ENCODE measurements at places on chromosomes 6 and 20.

GRCh38 chr6:134819236-134819635 lies 130.7 kb downstream of the ALDH8A1 start:
- no peak for DNase-seq

DNA sequence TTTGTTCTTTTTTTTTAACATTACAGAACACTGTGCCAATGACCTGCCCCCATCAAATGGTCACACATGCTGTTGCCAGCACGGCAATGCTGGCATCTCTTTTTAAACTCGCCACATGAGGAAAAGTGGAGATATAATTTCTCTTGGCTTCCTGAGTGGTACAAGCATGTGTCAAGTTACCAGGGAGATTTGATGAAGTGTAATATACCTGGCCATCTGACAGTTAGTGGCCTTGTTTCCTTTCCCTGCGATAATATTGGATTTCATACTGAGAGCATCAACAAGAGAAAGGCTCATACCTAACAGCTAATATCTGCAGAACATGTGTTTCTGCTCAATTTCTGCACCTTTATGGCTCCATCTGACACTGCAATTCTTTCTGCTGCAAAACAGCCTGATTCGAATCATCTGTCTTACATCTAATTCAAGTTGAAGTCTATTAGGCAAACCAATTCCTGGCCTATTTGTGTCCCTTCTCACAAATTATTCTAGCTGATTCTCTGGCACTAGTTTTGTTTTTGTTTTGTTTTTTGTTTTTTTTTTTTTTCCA lies 519.5 kb downstream of the PREX1 start:
- no peak for DNase-seq

GRCh38 chr20:4951299-4951698 lies 50.0 kb downstream of the SLC23A2 start:
- no peak for DNase-seq

- DNase-seq = no peak
Measured at GRCh38 chr6:40188931-40189330, 254.7 kb upstream of the MOCS1 start.

- DNase-seq = no peak
Measured at GRCh38 chr20:40282941-40283340, 406.1 kb downstream of the MAFB start.

DNA sequence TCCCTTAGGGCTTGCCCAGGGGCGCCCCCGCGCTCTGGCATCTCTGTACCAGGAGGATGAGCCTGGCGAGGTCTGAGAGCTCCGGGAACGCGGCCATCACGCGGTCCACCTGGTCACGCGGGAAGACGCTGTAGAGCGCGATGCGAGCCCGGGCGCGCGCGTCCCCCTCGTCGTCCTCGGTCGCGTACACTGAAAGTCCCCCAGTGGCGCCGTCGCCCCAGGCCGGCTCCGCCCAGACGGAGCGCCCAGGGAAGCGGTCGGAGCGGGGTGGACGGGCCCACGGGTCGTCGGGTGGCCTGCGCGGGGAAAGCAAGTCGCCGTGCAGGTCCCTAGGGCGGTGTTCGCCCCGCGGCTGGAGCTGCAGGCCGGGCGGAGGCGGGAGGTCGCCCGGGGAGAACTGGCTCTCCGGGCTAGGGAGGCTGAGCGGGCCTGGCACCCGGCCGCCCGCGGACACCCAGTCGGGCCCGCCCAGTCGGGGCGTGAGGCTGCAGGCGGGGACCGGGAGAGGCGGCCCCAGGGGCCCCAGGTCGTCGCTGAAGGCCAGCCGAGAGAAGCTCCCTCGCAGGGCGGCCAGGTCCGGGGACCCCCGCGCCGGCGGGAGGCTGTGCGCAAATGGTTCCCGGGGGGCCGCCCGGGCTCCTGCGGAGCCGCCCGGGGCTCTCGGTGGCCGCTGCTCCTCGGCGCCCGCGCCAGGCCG lies 34.0 kb downstream of the ZC3H12D start:
- no peak for DNase-seq

GRCh38 chr6:47736083-47736700 lies 37.8 kb downstream of the ADGRF4 start:
- no peak for DNase-seq

DNA sequence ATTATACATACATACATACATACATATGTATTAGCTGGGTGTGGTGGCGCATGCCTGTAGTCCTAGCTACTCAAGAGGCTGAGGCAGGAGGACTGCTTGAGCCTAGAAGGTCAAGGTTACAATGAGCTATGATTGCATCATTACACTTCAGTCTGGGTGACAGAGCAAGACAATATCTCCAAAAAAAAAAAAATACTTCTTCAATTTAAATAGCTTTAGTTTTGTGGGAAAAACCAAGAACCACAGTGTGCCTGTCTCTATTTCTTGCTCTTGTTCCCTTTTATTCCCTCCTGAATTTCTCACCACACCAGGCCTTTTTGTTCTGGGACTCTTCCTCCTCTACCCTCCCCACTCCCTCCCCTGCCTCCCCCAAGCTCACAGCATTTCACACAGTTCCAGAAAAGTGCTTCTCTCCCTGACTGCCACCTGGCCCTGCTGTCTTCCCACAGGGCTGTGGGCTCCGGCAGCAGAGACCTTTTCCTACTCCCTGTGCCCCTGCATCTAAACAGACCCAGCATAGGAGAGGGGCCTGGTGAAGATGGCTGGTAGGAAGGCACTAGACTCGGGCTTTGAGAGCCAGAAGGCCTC lies 1.3 kb downstream of the C20orf203 start:
- DNase-seq = no peak

DNA sequence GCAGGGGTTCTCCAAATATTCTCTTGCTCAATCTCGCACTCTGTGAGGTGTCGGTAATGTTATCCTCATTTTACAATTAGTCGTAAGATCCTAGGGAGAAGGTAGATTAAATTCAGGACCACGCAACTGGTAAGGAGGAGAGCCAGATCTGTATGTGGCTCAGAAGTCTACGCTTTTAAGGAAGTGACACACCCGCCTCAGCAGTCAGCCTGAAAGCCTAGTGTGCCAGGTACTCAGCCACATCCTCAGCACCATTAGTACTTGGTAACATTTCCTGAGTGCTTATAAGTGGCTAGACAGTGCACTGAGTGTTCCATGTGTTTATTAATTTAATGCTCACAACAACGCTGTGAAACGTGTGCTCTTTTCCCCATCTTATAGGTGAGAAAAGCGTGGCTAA lies 63.7 kb downstream of the DHX35 start:
- DNase-seq = no peak

GRCh38 chr20:60060593-60060992 lies 102.4 kb downstream of the CDH26 start:
- DNase-seq = no peak

DNA sequence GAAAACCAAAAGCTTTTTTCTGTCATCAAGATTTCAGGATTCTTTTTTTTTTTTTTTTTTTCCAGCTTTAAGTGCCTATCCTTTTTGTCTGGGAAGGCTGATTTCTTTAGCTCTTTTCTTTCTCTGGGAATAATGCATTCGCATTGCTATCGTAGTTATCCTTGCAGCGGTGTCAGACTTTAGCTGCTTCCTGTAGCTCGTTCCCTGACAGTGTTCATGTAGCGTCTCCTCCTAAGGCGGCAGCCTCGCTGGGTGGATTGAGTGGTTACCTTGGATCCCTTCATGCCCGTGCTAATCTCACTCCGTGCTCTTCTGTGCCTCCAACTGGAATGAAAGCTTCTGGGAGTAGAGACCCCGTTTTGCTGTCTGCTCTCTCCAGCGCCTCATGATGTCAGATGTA lies 43.1 kb downstream of the UST start:
- no peak for DNase-seq

DNA sequence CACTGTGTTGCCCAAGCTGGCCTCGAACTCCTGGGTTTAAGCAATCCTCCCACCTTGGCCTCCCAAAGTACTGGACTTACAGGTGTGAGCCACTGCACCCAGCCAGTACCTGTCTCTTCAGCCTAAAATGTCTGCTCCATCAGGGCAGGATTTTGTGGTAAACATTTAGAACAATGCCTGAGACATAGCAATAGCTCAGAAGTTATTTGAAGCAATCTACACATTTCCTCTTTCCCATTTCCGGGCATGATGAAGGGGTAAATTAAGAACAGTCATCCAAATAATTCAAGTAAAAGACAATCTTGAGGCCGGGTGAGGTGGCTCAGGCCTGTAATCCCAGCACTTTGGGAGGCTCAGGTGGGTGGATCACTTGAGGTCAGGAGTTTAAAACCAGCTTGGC lies 69.0 kb upstream of the ZNF217 start:
- DNase-seq = no peak

DNA sequence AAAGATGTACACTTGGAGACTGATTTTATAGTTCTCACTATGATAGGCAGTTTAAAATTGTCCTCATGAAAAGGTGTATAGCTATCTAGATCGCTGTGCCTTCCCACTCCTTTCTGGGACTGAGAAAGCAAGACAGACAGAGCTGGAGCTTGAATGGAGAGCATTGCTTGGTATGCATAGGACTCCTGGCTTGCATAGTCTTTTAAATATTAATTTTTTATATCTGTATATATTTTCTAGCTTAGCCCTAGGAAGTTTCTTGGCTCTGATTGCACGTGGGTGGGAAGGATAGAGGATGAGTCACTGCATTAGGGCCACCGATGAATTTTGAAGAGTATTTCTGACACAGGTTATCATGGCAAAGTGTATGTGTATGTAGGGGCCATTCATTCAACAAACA lies 150.0 kb upstream of the SPACA1 start:
- DNase-seq = no peak

- DNase-seq = peak; percentile 20
Measured at GRCh38 chr6:99282479-99283062, 66.9 kb downstream of the FAXC start.

DNA sequence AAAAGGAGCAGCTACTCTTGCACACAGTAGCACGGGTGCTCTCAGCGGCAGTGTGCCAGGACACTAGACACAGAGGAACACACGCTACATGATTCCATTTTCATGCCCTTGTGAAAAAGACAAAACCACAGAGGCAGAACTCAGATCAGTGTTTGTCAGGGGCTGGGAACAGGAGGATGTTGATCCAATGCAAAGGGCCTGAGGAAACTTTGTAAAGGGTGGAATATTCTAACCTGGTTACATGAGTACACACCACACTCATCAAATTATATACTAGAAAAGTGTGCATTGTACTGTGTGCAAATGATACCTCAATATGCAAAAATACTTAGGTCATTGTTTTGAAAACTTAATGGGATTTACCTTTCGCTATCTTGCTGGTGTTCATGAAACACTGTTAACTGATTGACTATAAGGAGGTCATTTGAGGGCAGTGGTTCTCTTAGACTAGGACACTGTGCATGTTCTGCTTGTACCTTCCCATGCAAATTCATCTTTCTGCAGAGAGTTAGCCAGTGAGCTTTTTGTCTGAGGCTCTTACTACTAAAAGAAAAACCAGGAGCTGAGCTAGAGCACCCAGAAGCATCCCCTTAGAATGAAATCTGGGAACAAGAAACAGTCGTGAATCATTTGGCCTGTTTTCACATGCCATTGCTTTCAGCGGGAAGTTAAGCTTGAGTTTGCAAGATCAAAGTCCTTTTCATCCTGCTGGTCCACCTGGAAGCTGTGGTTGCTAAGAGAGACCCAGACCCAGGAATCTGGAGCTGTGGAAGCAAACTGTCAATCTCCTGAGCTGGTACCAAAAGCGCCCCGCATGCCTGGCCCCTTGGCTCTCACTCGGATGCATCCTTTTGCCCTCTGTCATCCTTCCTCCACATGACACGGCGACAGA lies 204.8 kb downstream of the TTLL2 start:
- DNase-seq = no peak

DNA sequence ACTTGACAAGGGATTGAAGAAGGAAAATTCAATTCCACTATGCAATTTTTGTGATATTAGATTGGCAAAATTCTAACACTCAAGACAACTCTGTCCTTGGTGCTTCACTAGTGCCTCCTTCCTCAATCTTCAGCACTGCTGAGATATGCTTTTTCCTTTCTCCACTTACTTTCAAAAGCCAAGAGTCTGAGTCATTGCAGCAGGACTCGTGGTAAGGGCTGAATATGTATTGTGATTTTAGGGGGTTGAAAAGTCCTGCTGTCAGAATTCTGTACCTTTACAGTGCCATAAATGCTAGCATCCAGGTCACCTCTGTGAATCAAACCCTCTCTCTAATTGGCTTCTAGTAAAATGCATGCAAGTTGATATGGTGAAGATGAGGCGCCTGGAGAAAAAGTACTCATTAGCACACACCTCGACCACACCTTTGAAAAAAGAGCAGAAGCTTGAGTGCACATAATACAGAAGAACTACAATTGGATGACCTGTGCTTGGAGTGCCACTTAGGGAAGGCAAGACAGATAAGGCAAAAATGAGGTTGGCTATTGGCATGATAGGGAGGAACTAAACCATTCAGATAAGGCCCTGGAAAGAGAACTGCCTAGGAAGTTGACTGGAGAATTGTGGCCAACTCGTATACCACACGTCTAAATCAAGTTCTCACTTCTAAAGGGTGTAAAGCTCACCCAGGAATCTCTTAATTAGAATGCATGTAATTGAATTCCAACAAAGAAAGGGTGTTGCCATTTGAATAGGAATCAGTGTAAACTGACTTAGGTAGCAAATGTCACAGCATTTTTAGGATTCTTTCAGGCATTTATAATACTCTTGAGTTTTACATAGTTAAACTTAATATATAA lies 43.6 kb upstream of the FAM83B start:
- no peak for DNase-seq

DNA sequence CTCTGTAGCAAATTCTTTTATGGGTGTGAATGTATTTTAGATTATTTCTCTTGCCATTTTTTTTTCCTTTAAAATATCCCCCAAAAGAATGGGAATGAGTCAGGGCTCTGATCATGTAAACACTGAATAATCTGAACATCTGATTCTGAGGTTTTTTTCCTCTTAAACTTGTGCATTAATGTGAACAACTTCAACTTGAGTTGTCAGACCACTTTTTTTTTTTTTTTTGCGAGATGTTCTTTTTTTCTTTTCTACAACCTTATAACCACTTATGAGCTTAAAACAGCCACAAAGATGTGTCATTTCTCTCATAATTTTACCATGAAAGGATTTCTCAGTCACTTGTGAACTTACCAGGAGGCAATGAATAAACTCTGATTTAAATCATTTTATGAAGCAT lies 85.3 kb downstream of the TBC1D7 start:
- no peak for DNase-seq

GRCh38 chr20:59726281-59726595 lies 121.9 kb downstream of the PHACTR3 start:
- no peak for DNase-seq

DNA sequence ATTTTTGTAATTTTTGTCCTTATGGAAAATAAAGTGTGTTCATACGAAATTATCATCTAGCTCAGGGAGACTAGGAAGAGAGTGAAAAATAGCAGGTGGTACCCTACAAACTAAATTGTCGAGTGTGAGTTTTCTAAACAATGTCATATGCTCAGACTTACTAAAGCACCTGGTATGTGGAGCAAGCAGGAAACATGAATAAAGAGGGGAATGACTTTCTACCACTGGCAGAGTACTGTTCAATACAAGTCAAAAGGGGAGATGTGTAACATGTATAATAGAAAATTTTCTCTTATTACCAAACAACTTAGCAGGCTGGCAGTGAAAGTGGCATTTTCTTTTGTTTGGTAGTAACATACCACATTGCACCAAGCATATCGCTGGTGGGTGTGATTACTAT lies 36.1 kb downstream of the CTNNBL1 start:
- no peak for DNase-seq

GRCh38 chr6:148513145-148514071 lies 170.8 kb downstream of the SASH1 start:
- no peak for DNase-seq
